ENCODE measurements at places on chromosomes 3 and 15.
A peak's percentile ranks its signal among the peaks of the same experiment; 100 is the strongest.

DNA sequence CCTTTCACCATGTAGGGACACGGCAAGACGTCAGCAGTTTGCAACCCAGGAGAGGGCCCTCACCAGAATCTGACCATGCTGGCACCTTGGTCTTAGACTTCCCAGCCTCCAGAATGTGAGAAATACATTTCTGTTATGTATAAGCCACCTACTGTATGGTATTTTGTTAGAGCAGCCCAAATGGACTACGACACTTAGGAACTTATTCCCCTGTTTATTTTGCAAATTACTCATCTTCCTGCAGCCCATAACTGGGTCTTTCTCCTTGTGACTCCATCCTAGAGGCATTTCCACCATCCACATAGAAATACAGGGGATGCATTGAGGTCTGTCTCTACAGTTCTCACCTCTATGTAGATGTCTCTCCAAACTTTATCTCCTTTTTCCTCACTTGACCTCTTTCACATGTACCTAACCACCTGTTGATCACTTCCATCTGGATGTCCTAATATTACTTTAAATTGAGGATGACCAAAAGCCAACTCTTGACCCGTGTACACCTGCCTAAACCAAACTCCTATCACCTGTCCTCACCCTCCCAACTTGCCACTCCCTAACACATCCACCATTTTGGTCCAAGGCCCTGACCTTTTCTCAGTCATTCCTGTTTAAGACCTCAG, 406.0 kb upstream of the WNT5A start:
- DNase-seq = no peak

- DNase-seq = no peak
Measured at GRCh38 chr15:38010395-38010794, 76.0 kb downstream of the TMCO5A start.

GRCh38 chr3:63937661-63938651, 25.8 kb upstream of the SCAANT1 start:
- no peak for DNase-seq

GRCh38 chr3:170057550-170057949, 19.8 kb downstream of the GPR160 start:
- no peak for DNase-seq

GRCh38 chr3:14145670-14146380, 21.0 kb downstream of the TMEM43 start:
- DNase-seq = no peak

GRCh38 chr3:22885574-22886341, 317.4 kb upstream of the UBE2E2 start:
- no peak for DNase-seq

GRCh38 chr3:48685603-48686511, at the start of gene NCKIPSD:
Gene NCKIPSD, minus strand, starts transcription at chr3:48685915. Its CDS starts 108 bp downstream, at chr3:48685807.
- peak; percentile 83 for DNase-seq

- no peak for DNase-seq
Measured at GRCh38 chr15:89652666-89653065, 2.6 kb downstream of the KIF7 start.

DNA sequence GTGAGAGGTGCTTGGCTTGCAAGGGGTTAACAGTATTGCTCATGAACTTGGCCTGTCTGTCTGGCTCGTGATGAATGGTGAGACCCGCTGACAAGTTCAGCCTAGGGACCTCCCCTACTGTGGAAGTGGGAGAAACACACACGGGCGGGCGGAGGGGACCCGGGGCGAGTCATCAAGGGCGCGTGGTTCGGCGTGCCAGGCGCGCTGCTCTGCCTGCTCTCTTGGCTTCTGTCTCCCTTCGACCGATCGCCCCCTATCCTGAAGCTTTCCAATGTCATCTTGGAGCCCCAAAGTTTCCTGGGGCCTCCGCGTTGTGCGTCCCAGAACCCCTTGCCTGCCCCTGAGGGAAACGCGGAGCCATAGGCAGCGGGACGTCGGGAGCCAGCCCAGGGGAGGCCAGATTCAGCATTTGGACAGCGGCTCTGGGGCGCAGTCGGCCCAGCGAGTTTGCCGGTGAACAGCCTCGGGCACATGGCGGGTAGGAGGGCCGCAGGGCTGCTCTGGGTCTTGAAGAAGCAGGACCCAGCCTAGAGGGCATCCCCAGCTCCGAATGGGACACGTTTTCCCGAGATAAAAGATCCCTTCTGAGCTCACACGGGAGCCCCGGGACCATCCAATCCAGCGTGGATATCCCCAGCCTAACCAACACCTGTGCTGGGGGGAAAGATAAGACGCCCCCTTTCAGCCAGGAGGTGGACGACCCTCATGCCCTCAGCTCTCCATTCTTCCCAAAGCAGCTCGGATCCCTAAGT, 27.0 kb upstream of the POLG start:
- peak; percentile 34 for DNase-seq

DNA sequence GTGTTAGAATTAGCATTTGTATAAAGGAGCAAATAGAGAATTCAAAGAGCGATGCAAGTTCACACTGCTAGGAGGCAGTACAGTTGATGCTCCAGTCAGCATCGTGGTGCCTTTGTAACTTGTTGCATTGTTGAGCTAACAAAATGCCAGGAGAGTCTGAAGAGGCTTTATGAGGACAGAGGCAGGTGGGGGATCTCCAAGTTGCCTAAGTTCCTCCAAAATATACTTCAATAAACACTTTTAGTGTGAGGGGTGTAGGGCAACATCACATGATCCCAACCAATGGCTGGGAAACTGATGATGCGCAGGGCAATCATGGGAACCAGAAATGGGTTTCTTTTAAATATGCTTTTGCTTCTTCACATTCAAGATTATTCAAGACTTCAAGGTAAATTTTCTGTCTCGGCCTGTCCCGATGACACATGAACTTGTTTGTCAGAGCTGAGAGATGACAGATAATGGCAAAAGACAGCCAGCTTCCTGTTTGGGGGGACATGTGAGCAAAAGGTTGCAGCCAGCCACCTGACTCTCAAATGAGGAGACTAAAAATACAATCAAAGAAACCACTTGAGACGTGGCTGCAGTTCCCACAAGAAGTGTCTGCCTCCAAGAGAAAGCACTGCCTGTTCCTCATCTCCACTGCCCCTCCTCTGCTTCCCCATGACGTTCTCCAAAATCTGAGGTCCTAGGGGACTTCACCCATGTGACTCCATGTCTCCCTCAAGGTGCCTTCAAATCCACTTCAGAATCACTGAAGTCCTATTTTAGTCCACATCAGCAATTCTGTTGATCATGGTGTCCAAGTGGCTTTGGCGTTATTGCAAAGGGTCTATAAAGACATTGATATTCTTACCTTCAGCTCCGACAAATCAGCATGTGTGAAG, 39.3 kb downstream of the KLHL6 start:
- DNase-seq = peak; percentile 61
